Psoas muscle (tissue), 8 donors: ENCODE measurements at places on chromosomes 2 and 18. TPM values are rescaled to one million over a fixed set of nuclear protein-coding genes. Genes with fewer than 3 reads are reported as not detected.
A peak's percentile ranks its signal among the peaks of the same experiment; 100 is the strongest.

The ABHD1 gene
- polyA plus RNA-seq, result 3.9 TPM

The CCDC148 gene
- 0.10 TPM for polyA plus RNA-seq

The PAPOLG gene
- polyA plus RNA-seq, result 3.2 TPM

The DNAH7 gene
- polyA plus RNA-seq, result 0.04 TPM

The SAG gene
- not detected for polyA plus RNA-seq

The WDR54 gene
- polyA plus RNA-seq, result 2.4 TPM

The GAREM1 gene
- polyA plus RNA-seq, result 2.4 TPM

The ALPI gene
- not detected for polyA plus RNA-seq

The DTNA gene
- polyA plus RNA-seq, result 12.6 TPM

The PLGLB1 gene
- 1.2 TPM for polyA plus RNA-seq

The SIX3 gene
- polyA plus RNA-seq, result not detected

The CFC1 gene
- polyA plus RNA-seq, result not detected

The DLX1 gene
- 0.15 TPM for polyA plus RNA-seq

The DARS1 gene
- polyA plus RNA-seq, result 73.5 TPM

The CCL20 gene
- not detected for polyA plus RNA-seq

The LHCGR gene
- polyA plus RNA-seq, result 0.01 TPM

GRCh38 chr2:28296243-28296642, 96.4 kb upstream of the FOSL2 start:
- DNase-seq, result no peak

DNA sequence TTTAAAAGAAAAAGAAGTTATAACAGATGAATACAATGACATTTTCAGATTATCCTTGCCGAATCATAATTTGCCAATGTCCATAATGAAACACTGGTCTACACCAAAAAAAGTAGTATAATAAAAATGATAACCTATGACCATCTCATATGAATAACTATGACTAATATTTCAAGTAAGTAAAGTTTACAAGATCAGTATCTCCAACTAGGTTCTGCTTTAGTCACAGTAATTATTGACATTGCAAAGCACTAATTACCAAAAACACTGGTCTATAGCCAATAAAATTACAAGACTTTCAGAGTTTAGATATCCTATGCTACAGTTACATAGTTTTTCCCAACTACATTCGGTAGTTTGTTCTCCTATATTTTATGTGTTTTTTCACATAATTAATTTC, 136.7 kb downstream of the MEMO1 start:
- no peak for DNase-seq

DNA sequence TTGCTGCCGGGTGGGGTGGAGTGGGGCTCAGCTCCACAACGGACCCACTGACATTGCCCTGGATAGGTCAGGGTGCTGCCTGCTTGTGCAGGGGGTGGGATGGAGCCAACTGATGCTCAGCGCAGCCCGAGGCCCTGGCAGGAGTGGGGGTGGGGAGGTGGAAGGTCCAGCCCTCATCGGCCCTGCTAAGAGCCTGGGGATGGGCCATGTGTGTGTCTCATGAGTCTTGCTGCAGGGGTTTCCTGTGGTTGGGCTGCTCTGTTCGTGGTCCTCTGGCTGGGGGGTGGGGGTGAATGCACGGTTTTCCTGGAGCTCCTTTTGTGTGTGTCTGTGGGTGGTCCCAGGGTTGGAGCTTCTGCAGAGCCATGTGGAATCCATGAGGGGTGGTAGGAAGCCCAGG, 39.4 kb upstream of the GALR1 start:
- no peak for DNase-seq

- DNase-seq, result no peak
Observed at GRCh38 chr2:172091000-172091641, 5.8 kb downstream of the DLX1 start.

DNA sequence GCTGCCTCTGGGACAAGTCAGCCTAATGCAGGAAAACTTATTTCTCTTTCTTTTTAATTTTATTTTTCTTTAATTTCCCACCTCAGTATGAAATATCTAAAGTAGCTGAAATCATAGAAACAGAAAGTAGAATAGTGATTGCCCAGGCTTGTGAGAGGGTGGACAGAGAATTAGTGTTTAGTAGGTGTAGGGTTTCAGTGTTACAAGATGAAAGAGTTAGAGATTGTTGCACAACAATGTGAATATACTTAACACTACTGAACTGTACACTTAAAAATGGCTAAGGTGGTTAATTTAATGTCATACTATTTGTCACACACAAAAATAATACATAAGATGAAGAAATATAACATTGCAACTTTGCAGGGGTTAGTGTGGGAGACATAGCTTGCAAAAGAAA, 80.8 kb downstream of the NAT8 start:
- DNase-seq, result no peak

DNA sequence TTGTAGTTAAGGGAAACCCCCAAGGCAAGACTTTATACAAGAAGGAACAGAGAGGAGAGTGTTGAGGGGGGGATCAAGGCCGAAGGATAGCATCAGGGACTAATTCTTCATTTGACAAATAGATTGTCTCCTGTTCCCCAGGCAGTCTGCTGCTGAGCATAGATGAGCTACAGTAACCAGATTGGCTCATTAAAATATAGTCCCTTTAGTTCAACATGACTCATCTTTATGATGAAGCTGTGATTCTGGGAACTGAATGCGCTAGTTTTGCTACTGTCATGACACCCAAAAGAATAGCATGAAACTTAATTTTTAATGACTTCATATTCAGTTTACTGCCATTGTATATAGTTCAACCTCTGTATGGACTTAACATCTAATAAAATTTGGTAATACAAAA, 35.5 kb downstream of the TMEFF2 start:
- no peak for DNase-seq

- no peak for DNase-seq
Observed at GRCh38 chr18:46068763-46069162, 3.3 kb downstream of the PSTPIP2 start.

DNA sequence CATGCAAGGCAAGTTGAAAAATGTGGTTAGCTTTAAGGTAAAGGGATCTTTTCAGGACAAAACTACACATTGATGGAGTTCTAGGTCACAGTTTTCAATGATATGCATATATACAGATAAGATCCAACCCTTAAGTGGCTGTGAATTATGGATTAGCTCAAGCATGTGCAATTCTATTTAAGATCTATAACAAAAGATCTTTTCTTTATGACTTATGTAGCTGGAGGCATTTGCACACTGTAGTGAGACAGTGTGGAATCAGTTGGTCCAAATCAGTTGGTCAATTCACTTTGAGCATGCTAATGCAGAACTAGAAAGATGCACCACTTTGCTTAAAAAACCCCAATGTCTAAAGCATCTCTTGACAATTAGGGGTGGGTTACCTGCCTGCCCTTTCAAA, 417.1 kb upstream of the ZEB2 start:
- DNase-seq, result no peak

DNA sequence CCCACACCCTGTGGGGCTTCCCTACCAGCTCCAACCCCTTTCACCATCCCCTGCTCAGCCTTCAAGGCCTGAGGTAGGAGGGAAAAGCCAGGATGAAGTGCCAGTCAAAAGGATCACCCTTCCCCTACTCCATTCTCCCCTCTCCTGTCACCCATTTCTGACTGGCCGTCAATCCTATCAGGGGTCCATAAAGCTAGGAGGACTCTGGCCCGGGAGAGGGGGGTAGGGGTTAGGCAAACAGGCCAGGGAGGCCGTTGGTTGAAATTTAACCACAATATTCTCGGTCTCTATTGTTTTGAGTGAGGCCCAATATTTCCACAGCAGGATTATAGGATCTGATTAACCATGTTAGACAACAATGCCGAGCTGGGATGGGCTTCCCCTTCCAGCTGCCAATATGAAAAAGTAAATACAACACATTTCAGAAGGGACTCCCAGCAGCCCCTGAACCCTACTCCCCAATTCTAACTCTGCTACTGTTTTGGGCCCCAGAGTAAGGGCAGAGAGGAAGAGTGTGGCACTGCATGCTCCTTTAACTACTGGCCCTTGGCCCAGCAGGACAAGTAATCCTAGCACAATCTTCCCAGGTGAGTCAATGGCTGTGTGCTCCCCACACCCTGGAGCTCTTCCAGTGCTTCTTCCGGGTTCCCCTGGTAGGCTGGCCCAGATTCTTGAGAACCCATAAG, 10.6 kb upstream of the IHH start:
- DNase-seq, result no peak

- DNase-seq, result no peak
Observed at GRCh38 chr2:133253793-133254192, 314.5 kb downstream of the NCKAP5 start.

DNA sequence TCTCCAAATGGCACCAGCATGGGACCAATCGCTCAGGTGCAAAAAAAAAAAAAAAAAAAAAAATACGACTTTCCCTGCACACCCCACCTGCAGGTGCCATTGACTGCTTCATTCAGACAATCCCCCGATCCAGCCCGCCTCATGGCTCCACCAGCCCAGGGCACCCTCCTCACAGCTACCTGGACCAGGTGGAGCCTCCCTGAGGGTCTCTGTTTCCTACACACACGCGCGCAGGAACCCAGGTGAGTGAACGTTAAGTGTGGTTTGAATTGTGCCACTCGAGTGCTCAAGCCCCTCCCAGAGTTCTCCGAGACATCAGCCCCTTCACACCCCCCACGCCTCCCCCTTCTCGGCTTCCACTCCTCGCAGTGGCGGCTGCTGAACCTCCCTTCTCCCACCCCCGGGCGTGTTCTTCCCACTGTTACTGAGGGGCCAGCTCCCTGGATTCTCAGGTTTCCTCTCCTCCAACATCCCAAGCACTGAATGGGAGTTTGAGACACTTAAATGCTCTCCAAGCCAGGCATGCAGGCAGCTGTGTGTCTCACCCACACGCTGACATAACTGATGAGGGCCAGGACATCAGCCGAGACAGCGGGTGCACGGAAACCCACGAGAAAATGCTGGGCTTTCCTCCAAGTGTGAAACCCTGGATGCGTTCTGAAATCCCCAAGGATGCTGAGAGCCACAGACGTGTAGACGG, 88.8 kb upstream of the SNTG2 start:
- no peak for DNase-seq

- peak; percentile 54 for DNase-seq
Observed at GRCh38 chr2:66495788-66496640, 61.1 kb downstream of the MEIS1 start.

GRCh38 chr2:11798701-11799435, 52.4 kb downstream of the LPIN1 start:
- no peak for DNase-seq

GRCh38 chr2:239600650-239601049, 199.8 kb upstream of the HDAC4 start:
- peak; percentile 12 for DNase-seq

GRCh38 chr2:5940596-5941535, 248.7 kb downstream of the SOX11 start:
- DNase-seq, result no peak

DNA sequence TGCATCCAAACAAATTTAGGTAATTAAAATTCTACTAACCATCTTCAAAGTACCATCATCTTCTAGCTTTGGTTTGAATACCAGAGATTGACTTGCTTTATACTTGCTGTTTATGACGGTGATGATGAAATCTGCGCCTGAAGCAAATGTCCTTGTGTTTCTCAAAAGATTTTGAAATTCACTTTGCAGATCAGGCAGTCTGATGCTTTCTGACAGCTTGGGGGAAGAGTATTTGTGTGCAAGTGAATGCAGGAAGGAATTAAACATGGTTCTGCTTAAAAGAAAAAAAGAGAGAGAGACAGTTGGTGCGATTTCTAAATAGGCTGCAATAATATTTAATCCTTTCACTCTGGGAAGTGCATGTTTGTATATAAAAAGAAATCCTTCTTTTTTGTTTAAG, 29.6 kb downstream of the CSRNP3 start:
- DNase-seq, result no peak

DNA sequence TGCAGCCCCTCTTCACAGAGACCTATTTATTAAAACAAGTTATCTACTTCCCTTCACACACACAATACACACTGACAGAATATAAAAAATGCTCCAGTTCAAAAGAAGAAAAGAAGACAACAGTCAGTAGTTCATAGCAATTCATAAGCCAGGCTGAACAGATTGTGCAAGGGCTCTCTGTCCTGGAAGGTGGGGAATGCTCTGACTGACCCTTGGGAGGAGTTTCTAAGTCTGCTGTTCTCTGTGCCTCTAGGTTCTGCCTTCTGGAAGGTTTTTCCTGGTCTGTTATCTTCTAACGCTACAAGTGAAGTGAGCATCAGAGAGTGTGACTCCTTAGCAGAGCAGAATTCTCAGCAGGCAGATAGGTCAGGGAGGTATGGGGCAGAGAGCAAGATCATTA, 35.7 kb downstream of the SP3 start:
- no peak for DNase-seq

DNA sequence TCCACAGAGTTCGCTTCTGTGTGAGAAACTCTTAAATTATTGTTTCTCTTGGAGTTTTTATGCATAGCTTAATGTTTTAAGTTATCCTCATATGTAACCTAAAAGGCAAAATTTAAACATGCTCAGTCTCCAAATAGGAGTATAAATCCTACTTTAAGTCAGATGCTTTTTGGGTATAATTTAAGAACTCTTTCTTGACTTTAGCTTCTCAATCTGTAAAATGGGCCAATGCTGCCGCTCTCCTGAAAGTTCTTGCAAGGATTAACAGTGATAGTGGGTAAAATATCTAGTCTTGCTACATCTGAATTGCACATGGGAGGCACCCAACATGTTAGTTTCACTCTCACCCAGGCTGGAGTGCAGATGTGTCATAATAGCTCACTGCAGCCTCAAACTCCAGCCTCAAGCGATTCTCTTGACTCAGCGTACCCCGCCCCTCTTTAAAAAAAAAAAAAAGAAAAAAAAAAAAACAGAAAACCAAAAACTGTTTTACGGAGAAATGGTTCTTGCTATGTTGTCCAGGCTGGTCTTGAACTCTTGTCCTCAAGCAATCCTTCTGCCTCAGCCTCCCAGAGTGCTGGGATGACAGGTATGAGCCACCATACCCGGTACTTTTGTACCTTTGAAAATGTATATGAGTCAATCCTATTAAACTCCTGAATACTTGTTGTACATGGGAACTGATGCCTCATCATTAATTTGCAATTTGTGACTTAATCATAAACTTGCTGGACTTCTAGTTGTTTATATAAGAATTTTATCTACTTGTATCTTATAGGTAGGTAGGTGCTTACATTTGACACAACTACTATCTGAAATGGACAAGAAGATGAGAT, 1.8 kb downstream of the FBXO48 start:
- no peak for DNase-seq

DNA sequence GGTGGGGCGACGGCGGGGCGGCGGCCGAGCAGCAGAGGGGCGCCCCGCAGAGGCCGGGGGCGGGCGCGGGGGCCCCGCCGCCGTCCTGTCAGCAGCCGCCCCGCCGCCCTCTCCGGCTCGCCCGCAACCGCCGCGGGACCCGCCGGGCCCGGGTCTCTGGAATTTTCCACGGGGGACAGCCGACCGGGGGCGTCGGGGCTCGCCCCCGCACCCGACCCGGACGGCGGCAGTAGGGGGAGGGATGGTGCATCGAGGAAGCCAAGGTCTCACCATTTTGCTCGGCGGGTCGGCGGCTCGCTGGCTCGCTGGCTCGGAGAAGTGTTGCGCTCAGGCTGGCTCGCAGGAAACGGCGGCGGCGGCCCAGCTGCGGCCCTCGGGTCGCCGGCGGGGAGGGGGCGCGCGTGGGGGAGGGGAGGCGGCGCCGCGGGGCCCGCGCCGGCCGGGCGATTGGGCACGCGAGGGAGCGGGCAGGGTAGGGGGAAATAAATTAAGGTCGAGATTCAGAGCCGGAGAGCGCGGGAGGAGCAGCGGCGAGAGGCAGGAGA, 405 bp downstream of the PPP3R1 start:
- DNase-seq, result peak; percentile 73

- DNase-seq, result no peak
Observed at GRCh38 chr2:208488686-208489564, 82.3 kb downstream of the PTH2R start.

- no peak for DNase-seq
Observed at GRCh38 chr2:190701586-190701985, 52.7 kb downstream of the NAB1 start.

GRCh38 chr2:219461047-219461514, 26.4 kb downstream of the SPEG start:
- peak; percentile 76 for DNase-seq
